ENCODE measurements at places on chromosomes 7 and 10.

DNA sequence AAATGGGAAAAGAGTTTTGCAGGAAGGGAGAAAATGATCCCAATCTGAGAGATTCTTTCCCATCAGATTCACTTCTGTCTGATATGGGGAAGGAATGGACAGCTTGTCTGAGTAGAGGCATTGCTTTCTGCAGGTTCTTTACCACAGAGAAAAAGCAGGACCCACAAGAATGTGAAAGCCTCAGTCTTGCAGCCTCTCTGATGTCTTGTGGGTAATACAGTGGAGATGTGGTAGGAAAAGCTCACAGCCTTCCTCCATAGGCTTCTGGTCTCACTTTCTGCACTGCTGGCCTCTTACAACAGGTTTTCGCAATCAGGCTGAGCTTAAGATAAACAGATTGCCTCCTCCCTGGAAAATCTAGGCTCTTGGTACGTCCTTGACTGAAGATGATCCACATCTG is 551 bp downstream of the IFIT1 start:
- peak; percentile 74 for DNase-seq

- DNase-seq = no peak
Measured at GRCh38 chr10:44640429-44640828, 255.5 kb upstream of the CXCL12 start.

- no peak for DNase-seq
Measured at GRCh38 chr7:17040716-17041115, 158.9 kb upstream of the AGR3 start.

DNA sequence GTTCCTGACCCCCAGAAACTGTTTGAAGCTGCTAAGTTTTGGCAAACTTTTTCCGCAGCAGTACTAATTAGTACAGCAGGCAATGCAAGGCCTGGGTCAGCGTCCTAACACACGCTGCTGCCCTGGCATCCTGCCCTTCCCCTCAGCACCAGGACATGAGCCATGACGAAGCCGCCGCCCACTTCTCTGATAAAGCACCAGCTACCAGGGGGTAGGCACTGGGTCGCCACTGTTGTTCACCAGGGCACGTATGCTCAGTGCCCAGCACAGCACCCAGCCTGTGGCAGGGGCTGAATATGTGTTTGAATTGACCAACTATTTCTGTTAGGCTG is 59.5 kb downstream of the CHST15 start:
- peak; percentile 39 for DNase-seq

GRCh38 chr7:42774436-42774835 is 137.4 kb downstream of the C7orf25 start:
- no peak for DNase-seq

GRCh38 chr7:27160145-27160545 is 3.7 kb upstream of the HOXA7 start:
- no peak for DNase-seq

- DNase-seq = peak; percentile 28
Measured at GRCh38 chr7:27172823-27173510, 1.2 kb downstream of the HOXA10 start.

GRCh38 chr7:149741629-149742028 is 31.8 kb downstream of the ZNF467 start:
- no peak for DNase-seq

DNA sequence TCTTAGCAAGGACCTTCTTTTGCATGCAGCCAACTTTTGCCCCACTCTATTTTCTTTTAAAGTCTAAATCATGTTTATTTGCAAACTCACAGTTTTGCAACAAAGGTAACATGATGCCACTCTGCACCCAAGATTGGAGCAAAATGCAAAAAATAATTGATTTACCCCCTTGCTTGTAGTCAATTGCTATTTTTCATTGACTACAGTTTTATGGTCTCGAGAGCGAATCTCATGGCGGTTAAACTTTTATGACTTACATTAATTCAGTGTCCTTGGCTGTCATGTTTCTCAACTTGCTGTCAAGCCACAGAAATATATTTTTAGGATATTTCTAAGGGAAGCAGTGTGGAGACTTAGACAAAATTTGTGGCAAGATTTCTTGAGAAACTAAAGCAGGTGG is 110.0 kb upstream of the JCAD start:
- DNase-seq = no peak

DNA sequence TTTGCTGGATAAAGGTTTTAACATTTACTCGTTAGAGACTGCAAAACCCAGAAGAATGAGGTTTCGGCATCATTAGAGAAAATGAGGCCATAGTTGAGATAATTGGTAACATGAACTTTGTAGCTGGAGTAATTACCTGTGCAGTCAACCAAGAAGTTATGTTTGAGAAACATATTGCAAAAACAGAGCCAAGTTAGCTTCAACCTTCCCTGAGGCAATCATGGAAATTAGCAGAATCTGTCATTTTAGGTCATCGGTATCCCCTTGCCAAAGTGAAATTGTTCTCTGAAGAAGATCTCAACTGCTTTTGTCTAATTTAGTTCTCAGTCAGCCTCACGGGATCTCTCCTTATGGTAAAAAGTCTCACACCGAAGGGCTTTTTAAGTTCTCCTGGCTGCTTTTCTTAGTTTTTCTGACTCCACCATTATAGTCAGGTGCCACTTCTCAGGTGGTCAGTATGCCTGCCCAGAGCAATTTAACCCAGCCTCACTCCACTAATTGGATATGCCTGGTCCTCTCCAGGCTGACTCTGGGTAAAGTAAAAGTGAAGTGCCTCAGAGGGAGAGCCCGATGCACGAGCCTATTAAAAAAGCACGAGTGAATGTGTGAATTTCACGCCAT is 52.5 kb downstream of the NRCAM start:
- no peak for DNase-seq

DNA sequence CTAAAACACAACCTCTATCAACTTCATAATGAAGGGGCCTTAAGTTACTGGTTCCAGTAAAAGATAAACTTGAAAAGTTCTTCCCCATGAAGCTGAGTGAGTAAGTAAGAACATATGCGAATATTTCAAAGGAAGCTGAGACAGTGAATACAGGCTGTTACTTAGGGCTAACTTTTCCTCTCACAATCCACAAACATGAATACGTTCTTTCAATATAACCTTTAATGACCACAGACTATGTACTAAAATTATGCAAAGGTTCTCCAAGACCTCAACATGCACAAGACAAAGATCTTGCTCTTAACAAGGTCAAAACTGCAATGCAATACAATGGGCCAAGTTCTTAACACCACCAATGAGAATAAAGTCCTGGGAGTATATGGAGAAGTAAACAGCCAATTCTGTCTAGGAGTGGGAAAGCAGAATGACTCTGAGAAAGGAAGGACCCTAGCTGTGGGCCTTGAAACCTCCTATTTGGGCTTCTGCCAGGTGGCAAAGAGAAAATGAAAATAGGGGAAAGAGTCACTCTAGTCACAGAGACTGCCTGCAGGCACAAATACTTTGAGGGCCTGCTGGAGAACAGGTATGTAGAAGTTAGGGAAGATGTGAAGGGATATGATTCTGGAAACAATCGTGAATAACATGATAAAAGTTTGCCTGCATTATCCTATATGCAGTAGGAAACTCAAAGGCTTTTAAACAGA is 43.7 kb downstream of the OSBPL3 start:
- DNase-seq = peak; percentile 74

- DNase-seq = no peak
Measured at GRCh38 chr10:118370499-118370898, 28.4 kb upstream of the FAM204A start.

DNA sequence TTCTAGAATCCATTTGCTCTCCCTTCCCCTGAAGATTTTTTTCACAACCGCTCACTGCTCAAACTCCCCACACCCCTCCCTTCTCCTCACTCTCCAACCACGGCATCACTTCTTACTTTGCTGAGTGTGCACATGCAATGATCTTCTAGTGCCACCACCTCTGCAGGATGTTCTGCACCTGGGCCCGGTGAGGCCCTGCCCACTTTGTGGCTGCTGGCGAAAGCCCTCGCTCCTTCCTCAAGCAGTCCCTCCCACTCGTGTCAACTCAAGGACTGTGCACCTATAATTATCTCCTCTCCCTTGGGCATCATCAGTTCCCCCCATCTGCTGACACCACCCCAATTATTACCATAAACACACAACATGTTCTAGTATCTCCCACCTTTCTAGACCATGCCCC is 91.0 kb upstream of the LANCL2 start:
- DNase-seq = no peak

GRCh38 chr7:26553128-26553527 is 261.5 kb downstream of the SNX10 start:
- no peak for DNase-seq

DNA sequence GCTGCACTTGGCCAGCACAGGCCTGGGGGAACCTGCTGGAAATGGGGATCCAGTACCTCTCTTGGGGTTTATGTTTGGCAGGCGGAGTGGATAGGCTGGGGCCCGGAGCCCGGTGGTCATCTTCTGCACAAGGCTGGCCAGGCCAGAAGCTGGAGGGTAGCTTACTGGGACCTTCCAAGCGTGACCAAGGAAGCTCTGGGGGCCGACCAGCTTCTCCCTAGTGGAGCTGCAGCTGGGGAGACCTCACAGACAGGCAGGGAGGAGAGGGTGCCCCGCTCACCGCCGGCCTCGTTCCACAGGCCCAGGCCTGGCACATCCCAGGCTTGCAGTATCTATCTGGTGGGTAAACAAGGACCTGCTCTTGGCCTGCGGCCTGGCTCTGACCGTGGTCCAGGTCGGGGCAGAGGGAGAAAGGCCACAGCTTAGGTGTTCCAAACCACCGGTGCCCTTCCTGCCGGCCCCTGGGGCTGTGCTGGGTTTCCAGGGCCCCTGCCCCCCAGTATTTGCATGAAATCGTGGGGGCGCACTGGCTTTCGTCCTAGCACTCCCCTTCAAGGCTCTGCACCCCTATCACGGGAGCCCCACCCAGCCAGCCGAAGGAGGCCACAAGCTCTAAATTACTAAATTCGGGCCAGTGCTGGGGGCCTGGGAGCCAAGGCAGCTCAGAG is 1.5 kb upstream of the ELFN1 start:
- DNase-seq = no peak

DNA sequence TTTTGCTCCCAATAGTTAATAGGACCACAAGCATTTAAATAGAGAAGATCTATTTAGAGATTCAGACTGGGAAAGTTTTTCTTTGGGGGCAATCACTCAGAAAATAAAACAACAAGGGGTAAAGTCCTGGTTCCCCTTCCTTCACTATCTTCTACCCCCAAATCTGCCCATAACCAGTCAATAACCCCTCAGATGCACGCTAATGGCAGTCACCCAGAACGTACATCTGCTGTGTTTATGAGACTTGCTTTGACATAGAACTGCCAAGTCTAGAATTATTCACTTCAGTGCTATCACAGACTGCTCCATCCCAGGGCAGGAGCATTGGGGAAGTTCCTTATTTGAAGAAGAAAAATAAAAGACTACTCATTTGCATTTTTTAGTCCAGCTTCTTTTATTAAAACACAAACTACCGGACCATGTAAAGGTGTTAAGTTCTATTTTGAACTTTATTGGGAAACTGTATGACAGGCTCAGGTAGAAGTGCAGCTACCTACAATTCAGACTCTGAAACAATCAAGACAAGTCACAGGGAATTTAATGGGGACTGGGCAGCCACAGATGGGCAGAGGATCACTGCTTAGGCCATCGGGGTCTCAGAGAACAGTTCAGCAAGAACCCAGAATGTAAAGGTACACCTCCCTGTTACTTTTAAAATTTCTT is 38.4 kb downstream of the ANK3 start:
- no peak for DNase-seq

- DNase-seq = no peak
Measured at GRCh38 chr7:139886206-139886605, 57.1 kb downstream of the TBXAS1 start.

- no peak for DNase-seq
Measured at GRCh38 chr10:88659725-88660597, 4.3 kb upstream of the LIPF start.

DNA sequence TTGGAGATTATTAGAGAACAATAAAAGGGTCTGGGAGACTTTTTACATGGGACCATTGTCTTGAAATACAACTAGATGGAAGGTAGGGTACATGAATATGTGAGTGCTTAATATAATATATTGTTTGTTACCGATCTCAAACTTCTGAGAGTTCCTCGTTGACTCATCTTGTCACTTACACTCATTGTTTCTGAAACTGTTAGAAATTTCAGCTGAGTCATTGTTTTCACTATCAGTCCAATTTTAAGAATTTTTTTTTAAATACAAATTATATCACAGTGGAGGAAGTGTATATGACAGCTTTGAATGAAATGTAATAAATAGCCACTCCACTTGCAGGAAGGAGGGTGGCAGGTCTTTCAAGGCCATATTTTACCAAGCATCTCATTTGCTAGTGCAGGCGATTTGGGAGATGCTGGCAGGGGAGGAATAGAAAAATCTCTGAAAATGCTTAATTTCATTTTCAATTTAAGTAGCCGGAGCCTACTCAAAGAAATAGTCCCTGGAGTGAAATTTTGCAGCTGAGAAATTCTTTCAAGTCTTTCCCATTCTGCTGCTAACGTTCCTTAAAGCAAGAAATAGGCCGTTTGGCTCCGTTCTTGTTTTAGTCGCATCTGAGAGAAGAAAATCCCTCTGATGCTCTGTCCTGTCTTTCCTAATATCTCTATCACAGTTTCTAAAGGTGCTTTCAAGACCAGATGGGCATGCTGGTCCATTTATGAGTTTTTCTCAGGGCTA is 1404.2 kb upstream of the CELF2 start:
- no peak for DNase-seq

- DNase-seq = no peak
Measured at GRCh38 chr7:6178298-6179029, 94.0 kb downstream of the CYTH3 start.

GRCh38 chr10:71603150-71603549 is 116.4 kb downstream of the C10orf105 start:
- DNase-seq = no peak

DNA sequence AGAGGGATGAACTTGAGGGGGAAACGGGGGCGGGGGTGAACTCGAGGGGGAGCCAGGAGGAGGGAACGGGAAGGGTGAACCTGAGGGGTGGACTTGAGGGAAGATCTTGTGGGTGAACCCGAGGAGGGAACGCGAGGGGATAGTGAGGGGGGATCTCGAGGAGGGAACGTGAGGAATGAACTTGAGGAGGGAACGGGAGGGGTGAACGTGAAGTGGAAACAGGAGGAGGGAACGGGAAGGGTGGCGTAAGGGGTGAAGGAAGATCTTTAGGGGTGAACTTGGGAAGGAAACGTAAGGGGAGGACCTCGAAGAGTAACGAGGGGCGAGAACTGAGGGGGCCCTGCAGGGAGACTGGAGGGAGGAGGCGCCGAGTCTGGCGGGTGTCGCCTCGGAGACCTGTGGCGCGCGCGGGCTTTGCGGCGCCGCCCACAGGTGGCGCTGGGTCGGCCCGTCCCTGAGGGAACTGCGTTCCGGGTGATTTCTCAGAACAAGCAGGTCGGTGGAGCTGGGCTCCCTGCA is 651 bp downstream of the MYO3A start:
- no peak for DNase-seq

DNA sequence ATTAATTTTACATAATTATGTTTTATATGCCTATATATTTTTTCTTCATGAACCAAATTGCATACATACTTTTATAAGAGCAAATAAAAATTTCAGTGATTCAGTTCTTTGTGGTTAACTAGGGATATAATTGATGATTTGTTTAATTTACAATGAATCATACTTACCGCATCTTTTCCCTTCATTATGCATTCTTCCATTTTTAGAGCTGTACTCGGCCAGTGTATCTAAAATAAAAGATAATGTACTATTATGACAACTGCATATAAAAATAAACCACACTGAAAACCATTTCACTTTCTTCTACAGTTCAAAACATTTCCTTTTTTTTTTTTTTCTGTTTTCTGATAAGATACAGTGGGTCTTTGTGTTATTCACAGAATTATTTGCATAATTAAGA is 179.9 kb downstream of the SEMA3E start:
- peak; percentile 62 for DNase-seq
